ENCODE measurements at places on chromosomes 2 and 18.

GRCh38 chr2:19176977-19177376 is 181.4 kb downstream of the OSR1 start:
- DNase-seq = no peak

DNA sequence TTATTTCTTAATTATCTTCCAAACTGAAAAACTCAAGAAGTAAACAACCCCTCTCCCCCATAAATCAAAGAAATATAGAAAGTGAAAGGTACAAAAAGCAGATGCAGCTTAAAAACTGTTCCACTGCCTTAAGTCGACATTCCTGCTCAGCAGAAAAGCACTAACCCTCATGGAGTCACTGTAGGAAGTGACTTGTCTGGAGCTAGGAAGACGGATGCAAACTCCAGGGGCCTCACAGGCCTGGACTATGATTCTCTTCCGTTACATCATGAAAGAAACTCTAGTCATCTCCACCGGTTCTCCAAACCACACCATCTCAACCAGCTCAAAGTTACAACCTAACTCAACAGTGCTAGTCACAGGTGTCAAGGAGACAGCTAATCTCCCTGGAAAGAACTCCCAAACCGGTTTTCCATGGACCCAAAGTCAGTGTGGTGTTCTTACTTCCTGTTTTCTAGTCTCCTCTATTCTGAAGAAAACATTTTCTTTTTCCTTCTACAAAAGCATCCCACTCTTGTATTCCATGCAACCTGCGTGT is 128.4 kb downstream of the PIEZO2 start:
- DNase-seq = no peak

DNA sequence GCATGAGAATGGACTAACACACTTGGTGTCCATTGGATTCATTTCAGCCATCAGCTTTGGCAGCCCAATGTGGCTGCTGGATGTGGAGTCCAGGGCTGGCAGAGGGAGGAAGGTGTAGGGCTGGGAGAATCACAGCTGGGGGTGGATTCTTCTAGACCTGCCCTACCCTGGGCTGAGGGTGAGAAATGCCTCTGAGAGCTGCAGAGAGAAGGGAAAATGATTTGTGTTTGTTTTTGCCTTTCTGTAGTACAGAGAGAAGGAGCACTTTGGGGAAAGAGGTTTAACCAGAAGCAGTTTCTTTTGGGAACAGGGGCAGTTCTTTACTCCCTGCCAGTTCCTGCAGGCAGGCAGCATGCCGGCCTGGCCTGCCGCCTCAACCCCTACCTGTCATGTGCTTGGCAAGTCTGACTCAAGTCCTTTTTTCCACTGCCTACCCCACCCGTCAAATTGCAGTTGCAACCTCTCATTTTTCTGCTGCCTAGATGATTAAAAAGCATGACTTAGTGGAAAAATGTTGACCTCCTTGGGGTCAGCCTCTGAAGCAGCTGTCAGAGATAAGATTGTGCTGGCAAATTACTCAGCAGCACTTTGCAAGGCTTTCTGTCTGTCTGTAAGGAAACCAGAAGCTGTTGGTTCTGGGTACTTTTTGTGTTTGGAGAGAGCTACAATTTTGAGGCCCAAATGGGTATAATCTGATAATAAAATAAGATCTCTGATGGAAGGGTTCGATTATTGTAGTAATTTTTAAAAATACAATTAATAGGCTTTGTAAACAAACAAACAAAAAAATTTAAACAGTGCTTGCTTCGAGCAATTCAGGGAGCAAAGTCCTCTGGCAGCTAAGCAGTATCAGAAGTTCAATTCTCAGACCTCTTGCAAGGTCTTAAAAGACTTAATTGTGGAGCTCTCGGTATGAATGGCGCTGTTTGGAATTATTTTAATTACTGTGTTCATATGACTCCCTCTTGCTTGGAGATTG is 21.7 kb downstream of the LBH start:
- DNase-seq = no peak

- DNase-seq = no peak
Observed at GRCh38 chr2:18378020-18378653, 182.3 kb downstream of the RDH14 start.

GRCh38 chr18:41326311-41326710 is 628.7 kb upstream of the PIK3C3 start:
- no peak for DNase-seq

- no peak for DNase-seq
Observed at GRCh38 chr2:191533693-191534180, 144.2 kb upstream of the NABP1 start.

- no peak for DNase-seq
Observed at GRCh38 chr2:20050104-20050645, 1.3 kb downstream of the LAPTM4A start.

DNA sequence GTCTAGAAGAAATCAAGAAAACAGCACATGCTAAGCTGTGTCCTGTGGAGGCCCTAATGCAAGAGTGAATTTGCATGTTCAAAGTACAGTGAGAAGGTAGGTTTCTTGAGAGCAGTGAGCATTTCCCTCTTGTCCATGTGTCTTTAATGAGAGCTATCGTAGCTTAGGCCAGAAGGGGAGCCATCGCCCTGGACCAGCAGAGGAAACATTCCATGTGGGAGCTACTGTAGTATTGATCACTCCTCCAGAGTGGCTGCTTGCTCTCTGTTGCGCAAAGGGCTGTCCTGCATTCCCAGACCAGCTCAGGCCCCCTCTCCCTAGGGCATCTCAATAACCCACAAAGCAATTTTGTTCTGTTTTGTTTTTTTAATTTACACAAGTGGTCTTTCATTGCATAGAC is 950.1 kb downstream of the CNTNAP5 start:
- DNase-seq = no peak

DNA sequence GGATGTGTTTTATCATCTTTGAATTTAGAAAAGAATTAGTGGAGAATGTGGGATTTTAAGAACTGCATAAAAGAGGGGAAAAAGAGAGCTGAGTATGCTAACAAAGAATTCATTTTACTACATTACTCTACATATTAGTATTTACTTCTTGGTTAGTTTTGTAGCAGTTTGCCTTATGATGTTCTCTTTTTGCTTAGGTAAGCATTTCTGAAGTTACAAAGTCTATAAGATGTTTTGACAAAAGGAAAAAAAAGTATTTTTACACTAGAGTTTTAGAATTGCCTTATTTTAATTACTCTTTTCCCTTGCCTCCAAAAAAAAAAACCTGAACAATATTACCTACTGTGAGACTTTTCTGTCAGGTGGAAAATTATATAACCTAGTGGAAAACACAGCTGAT is 739.5 kb upstream of the SLC39A10 start:
- no peak for DNase-seq

Measured in stimulated activated CD4-positive, alpha-beta T cell treated with anti-CD3 and anti-CD28 coated beads, Interleukin-2, amount 100 ng/mL, for 48 hours (primary cell).